ENCODE measurements at places on chromosomes 2 and 18.

DNA sequence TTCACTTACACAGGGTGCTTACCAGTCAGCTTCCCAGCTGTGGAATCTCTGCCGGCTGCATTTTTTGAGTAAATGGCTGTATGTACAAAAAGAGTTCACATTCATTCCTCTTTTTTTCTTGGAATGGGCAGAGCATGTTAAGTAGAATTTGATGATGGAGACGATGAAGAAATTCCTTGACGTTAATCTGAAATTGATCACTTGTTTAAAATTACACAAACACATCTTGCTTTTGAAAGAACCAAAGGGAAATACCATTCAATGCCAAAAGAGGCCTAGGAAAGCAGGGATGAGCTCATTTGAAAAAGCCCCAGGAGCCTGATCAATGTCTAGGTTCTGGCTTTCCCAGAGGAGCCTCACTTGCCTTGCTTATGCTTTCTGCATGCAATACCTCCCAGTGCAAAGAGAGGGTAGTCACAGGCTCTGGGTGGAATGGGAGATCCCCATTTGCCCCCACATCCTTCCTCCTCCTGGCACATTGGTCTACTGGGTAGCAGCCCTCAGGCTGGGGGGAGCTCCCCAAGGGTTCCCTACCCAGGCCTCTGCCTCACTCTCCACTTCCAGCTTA, 12.3 kb upstream of the SMAD7 start:
- no peak for DNase-seq

- DNase-seq: peak; percentile 50
These were observed 56.3 kb upstream of the UPP2 start for GRCh38 chr2:158045362-158045761.

DNA sequence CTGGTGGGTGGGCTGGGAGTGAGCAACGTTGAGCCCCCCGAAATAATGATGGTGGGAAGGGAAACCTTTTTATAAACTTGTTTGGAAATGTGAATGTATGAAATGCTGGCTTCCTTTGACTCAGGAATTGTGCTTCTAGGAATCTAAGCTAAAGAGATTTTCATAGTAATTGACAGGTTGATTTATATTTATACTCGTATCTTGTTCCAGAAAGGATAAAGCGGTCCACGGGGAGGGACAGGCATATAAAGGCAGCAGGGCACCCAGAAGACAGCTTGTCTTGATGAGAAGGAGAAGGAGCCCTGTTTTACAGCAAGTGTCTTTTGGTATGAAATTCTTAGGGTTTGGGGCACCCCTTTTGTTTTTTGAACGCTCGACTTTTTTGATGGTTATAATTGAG, 157.8 kb downstream of the AGAP1 start:
- DNase-seq: no peak

DNA sequence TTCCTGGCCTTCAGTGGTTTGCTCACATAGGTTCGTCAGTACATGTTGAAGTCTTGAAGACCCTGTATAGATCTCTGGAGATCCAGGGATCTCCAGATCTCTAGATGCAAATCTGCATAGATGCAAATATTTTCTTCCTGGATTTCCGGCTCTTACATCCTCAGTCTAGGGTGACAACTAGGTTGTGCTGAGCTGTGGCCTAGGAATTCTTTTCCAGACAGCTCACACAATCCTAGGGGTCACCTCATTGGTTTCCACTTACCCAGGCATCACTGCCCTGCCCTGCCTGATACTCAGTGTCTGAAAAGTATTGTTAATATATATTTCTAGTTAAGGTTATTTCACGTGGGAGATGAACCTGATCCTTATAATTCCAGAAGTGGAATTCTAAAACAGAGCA, 105.1 kb upstream of the TTC27 start:
- DNase-seq: no peak

GRCh38 chr2:133531382-133531781, 36.9 kb downstream of the NCKAP5 start:
- no peak for DNase-seq

DNA sequence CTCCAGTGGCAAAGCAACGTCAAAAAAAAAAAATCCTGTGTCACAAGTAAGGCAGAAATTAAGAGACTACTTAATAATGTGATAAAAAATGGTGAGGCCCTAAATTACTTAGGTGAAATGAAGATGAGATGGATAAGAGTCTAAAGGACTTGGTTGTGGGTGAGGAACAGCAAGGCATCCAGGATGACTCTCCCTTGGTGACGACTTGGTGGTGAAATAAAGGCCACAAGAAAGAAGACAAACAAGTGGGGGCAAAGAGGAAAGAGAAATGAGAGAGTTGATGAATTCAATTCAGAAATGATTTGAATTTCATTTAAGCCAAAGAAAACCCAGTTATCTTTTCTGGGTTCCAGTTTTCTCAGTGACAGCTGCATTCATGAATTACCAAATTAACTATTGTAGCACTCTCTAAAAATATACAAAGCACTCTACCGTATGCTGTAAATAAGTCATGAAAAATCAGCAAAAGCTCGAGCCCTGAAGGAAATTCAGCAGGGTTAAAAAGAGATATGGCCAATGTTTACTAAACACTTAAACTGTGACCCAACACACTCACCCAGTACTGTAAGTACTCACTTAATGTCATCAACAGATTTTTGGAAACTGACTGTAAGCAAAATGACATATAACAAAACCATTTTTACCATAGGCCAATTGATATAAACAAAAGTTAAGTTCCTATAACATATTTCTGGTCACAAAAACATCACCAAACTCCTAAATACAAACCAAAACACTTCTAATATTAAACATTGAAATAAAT, 1.4 kb downstream of the METTL8 start:
- no peak for DNase-seq

GRCh38 chr2:138846216-138846821, 66.1 kb upstream of the NXPH2 start:
- peak; percentile 49 for DNase-seq

DNA sequence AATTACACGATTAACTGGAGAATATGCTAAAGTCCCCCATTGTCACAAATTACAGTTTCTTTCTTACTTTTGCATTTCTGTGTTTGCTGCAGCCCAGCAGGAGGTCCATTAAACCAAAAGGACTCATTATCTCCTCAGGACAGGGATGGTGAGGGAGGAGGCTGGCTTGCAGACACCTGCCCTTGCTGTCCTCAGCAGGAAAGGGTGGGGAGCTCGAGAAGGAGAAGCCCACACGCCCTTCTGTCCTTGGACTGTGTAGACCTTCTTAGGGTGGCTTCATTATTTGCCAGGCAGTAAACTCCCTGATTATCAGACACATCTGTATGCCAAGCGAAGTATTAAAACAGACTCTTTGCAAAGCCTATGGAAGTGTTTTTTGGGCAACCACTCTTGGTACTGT, 196.0 kb downstream of the LDLRAD4 start:
- DNase-seq: no peak

- DNase-seq: no peak
These were observed 22.2 kb upstream of the MYL1 start for GRCh38 chr2:210337159-210337558.

GRCh38 chr2:11490194-11490593, 24.2 kb upstream of the E2F6 start:
- DNase-seq: no peak

DNA sequence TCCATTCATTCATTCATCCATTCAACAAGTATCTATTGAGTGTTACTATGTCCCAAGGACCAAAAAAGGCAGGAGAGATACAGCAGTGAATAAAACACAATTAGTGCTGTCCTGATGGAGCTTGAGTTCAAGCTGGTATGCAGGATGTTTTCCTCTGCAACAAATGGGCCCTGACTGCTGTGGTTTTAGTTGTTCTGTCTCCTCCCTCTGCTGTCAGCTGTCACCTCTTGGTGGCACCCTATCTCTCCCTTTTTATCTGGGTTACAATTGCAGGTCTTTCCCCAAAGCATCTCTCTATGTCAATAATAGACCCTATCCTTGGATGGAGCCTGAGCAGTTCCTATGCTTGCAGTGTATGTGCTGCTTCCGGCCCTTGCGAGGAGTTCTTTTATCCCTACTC, 304.8 kb downstream of the PDE11A start:
- DNase-seq: no peak

All from ACHN (cell line).